Hematopoietic multipotent progenitor cell (in vitro differentiated cells): ENCODE measurements at places on chromosomes 11 and 22. TPM values are rescaled to one million over a fixed set of nuclear protein-coding genes. Genes with fewer than 3 reads are reported as not detected.

The GGTLC2 gene
- total RNA-seq = not detected

The LRFN4 gene
- total RNA-seq = 33.7 TPM

The CTNND1 gene
- total RNA-seq = 59.8 TPM

The WT1 gene
- total RNA-seq = 2.4 TPM

The PRDM11 gene
- 18.0 TPM for total RNA-seq

The RAB30 gene
- total RNA-seq = 0.81 TPM

The NPAT gene
- total RNA-seq = 10.8 TPM

The MPPED2 gene
- total RNA-seq = 5.1 TPM

The SCGB1A1 gene
- total RNA-seq = not detected

The RFPL3 gene
- total RNA-seq = not detected

The SESN3 gene
- 23.4 TPM for total RNA-seq

The ANKK1 gene
- under 0.01 TPM for total RNA-seq

The OR8B8 gene
- not detected for total RNA-seq

The TBRG1 gene
- total RNA-seq = 15.9 TPM

The C2CD3 gene
- total RNA-seq = 21.3 TPM

The VSIG10L2 gene
- not detected for total RNA-seq

The TECTA gene
- total RNA-seq = 0.81 TPM

The SRSF8 gene
- 17.5 TPM for total RNA-seq

The LPXN gene
- total RNA-seq = 11.0 TPM

The SLC43A1 gene
- total RNA-seq = 81.6 TPM

The DAGLA gene
- total RNA-seq = 0.54 TPM

The RIMBP3B gene
- total RNA-seq = 1.6 TPM

The KRTAP5-10 gene
- total RNA-seq = not detected

The CCDC73 gene
- total RNA-seq = under 0.01 TPM

The PLAAT2 gene
- not detected for total RNA-seq

The LARGE1 gene
- 1.6 TPM for total RNA-seq

The POTEH gene
- not detected for total RNA-seq

The SULT4A1 gene
- under 0.01 TPM for total RNA-seq

The OSM gene
- total RNA-seq = 88.9 TPM
